ENCODE measurements at places on chromosomes 6 and 20. TPM values are rescaled to one million over a fixed set of nuclear protein-coding genes. Genes with fewer than 3 reads are reported as not detected.

- no peak for DNase-seq
Observed at GRCh38 chr20:14142171-14142570, 146.9 kb downstream of the MACROD2 start.

GRCh38 chr20:38091441-38092216, 58.1 kb downstream of the RPRD1B start:
- DNase-seq = no peak

- DNase-seq = no peak
Observed at GRCh38 chr20:45080867-45081624, 19.9 kb downstream of the KCNS1 start.

Gene VIP
- 0.78 TPM for total RNA-seq

Gene SLC17A2
- total RNA-seq = not detected

Gene CDS2
- 135 TPM for total RNA-seq

- no peak for DNase-seq
Observed at GRCh38 chr6:53831936-53832660, 37.3 kb downstream of the LRRC1 start.

Gene ASCC3
- total RNA-seq = 46.3 TPM
